Suppressor macrophage treated with lipopolysaccharide for 1 hour (primary cell): ENCODE measurements at places on chromosomes 13 and 19.

- no peak for DNase-seq
These were observed 72.9 kb downstream of the SLC10A2 start for GRCh38 chr13:102993348-102993747.

DNA sequence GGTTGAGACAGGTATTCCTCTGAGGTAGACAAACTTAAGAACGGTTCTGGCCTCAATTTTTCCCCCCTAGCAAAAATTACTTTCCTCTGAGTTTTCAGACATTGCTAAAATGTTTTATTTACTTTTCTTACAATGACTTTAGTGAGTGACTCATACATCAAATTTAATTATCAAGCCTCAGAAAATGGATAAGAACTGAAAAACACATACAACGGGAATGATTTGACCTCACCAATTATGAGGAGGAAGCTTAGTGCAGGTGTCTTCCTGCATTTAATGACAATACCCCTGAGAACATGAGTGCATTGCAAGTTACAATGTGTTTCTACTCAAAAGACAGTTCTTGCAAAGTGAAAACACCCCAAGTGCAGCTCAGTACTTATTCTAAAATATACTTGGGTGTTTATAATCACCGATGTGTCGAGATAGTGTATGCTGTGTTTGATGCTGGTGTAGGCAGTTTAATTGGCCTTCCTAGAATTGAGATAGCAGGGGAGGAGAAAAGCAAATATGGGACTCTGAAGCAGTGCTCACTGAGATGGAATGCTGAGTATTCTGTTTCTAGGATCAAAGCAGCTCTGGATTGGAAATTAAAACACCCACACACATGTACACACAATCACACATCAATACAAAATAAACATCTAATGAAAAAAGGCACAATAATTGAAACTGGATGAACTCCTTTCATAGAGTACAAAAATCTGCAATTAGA, 189.5 kb upstream of the SLC10A2 start:
- no peak for DNase-seq

DNA sequence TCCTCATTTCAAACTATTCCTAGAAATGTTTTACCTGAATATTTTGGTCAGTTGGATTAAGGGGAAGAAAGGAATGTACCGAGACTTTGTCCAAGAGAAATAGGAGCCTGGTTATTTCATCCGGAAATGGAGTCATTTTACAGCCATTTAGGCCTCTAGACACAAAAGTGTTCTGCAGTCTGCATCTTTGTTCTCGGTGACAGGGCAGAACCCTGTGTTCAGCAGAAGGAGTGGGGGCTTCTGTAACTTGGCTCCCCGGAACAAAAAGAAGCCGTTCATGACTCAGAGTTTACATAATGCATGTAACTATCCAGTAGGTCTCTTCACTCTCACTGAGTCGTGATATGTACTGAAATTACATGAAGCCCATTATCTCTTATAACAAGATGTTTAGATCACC, 21.6 kb upstream of the FNDC3A start:
- no peak for DNase-seq

- no peak for DNase-seq
These were observed 27.5 kb downstream of the RAB20 start for GRCh38 chr13:110533771-110534670.

GRCh38 chr13:48066310-48066989, 28.5 kb downstream of the MED4 start:
- DNase-seq, result no peak

GRCh38 chr13:111663953-111664421, 343.5 kb downstream of the TEX29 start:
- no peak for DNase-seq

DNA sequence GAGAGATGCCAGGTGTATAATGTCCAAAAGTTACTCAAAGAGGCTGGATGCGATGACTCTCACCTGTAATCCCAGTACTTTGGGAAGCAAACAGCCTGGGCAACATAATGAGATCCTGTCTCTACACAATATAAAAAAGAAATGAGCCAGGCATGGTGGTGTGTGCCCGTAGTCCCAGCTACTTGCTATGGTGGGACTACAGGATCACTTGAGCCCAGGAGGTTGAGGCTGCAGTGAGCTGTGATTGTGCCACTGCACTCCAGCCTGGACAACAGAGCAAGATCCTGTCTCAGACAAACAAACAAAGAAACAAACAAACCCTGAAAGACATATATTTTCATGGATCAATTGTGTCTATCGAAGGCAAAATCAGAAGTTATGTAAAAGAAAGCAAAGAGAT, 54.3 kb upstream of the CYP2B6 start:
- DNase-seq, result no peak

GRCh38 chr13:107867701-107868661, 347.4 kb downstream of the LIG4 start:
- no peak for DNase-seq

GRCh38 chr19:1116726-1117581, 13.2 kb downstream of the GPX4 start:
- no peak for DNase-seq

- DNase-seq, result no peak
These were observed 148.5 kb downstream of the ZNF486 start for GRCh38 chr19:20315543-20315942.

- DNase-seq, result no peak
These were observed 38.0 kb upstream of the TEX29 start for GRCh38 chr13:111282425-111282824.
